C1 segment of cervical spinal cord (tissue), 14 donors: ENCODE measurements at places on chromosomes 1 and 21.

GRCh38 chr1:167625040-167625823 is 4.8 kb upstream of the RCSD1 start:
- DNase-seq: no peak

- DNase-seq: no peak
Observed at GRCh38 chr1:210294999-210295745, 33.5 kb upstream of the HHAT start.

DNA sequence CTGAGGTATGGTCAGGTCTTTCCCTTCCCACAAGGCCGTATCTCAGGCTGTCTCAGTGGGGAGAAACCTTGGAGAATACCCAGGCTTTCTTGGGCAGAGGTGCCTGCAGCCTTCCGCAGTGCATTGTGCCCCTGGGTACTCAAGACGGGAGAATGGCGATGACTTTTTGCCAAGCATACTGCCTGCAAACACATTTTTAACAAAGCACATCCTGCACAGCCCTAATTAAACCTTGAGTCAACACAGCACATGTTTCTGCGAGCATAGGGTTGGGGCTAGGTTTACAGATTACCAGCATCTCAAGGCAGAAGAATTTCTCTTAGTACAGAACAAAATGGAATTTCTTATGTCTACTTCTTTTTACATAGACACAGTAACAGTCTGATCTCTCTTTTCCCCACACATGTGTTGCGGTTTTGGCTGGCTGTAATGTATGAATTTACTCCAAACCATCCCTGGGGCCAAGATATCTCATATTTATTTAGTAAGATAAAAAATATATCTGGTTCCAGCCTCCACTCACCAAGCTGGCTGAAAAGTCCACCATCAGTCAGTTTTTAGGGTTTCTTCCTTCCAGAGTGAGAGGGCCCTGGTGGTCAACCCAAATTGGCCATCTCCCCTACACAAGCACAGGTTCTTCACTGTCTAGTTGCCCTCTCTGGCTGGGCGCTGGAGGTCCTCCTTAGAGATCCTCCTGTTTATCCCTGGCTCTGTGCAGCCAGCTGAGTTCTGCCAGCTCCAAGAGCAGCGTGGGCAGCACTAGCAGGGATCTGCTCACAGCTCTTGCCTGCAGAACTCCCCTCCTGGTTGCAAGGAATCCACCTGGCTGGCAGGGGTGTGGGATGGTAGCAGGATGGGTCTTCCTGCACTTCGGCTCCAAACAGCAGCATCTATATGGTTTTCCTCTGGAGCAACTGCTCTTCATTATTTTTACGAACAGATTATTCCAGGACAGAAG is 2.6 kb downstream of the FAAH start:
- no peak for DNase-seq

DNA sequence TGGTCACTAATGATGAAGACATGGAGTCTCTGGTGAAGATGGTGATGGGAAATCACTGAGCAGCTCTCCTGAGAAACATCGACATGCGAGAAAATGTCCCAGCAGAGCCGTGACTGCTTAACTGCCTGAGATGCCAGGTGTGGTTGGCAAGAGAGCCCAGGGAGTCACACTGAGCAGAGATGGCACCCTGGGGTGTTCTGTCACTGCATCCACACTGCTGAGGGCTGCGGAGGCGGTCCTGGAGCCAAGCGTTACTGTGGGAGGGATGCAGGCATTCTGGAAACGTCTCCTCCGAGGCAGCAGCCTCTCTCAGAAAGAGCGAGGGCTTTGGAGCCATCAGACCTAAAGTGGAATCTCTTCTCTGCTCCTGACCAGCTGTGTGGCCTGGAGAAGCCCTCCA is 57.2 kb downstream of the EPHB2 start:
- no peak for DNase-seq

GRCh38 chr1:108893141-108893530 is 16.4 kb downstream of the GPSM2 start:
- DNase-seq: no peak

DNA sequence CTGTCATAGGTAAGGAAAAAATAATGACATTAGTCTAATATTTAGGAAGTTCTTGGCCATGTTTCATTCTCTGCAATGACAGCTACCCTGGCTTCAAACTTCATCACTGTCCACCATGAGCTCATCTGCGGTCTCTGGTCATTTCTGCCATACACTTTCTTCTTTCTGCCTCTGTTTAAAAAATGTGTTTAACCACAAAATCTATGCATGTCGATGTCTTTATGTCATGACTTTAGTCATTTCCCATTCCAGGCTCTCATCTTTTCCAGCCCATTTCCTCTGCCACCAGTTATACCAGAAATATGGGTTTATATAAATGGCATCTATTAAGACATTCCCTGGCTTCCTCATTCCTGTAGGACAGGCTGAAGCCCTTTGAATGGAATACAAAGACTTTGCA is 68.5 kb upstream of the DUSP10 start:
- DNase-seq: no peak

DNA sequence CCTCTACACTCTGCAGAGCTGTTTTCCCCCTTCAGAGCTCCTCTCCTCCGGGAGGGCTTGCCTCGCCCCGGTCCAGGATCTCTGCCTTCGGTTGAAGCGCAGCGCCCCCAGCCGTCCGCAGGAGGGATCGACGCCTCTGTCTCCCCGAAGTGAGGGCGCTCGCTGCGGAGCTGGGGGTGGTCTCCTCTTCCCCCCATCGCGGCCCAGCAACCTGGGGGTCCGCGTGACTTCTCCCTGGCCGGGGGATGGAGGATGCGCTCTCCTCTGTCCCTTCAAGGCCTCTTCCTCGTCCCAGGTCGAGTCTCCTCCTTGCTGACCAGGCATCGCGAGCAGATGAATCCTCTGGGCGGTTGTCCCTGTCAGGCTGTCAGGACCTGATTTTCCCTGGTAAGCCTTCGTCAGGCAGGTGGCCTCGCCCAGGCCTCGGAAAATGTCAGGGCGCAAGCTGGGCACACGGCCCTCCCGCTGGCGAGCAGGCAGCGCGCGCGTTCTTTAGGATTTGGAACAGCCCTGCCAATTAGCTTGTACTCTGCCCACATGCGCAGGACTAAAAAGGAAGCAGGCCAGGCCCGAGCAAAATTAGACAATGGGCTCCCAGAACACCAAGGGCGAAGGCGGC is 90.5 kb downstream of the EDEM3 start:
- peak; percentile 61 for DNase-seq

GRCh38 chr1:207048041-207048440 is 3.0 kb downstream of the YOD1 start:
- no peak for DNase-seq

DNA sequence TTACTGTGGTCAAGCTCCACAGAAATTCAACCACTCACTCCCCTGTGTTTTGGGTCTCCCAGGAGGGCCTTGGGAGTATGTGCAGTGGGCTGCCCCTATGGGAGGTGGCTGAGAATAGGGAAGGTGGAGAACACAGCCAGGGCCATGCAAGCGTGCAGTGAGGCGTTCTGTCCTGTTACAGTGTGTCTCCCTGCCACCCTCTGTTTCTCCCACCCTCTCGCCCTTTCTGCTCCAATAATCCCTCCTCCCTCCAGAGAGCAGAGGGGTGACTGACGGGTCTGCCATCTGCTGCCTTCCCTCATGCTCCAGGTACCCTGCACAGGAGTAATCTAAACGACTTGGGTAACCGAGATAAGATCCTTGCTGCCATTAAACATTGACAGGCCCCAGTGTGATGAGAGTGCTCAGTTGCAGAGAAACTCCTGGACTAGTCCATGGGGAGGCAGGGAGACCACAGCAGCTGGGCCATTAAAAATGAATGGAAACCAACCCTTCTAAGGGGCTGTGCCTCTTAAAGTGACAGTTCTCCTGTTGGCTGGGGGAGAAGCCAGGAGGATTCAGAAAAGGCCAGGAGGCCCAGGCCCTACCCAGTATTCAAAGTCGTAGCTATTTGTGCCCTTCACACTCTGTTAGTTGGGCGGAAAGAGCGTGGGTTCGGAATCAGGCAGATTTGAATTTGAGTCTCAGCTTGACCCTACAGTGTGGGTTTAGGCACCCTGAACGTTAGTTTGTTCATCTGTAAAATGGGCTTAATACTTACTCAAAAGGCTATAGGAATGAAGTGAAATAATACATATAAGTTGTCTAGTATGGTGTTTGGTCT is 22.4 kb upstream of the BTG2 start:
- no peak for DNase-seq

DNA sequence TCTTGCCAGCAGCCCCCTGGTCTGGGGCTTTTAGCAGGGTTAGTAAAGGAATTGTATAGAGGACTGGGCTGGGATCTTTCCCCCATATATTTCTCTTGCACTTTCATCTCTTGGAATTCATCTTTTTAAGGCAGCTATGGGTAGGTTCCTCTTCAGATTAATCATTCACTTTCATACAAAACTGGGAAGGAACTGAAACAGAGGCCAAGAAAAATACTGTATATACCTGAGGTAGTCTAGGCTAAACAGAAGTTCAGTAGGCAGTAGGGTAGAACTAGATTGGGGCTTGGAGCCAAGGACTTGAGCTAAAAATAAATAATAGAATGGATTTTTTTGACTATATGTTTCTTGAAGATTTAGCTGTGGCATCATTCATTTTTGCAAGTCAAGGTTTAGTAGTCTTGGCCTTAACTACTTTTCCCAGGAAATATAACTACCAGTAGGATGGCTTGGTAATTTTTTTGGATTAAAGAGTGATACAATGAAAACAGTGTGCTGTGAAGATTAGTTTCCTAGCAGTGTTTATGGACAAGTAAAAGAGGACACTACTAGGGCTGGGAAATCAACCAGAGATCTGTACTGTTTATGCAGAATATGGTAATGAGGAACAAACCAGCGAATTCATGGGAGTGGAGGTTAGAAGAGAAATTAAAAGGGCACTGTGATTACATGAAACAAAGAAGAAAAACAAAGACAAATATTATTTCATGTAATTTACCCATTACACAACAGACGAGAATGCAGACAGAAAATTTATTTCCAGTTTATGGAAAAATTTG is 50.9 kb upstream of the PTGS2 start:
- no peak for DNase-seq

DNA sequence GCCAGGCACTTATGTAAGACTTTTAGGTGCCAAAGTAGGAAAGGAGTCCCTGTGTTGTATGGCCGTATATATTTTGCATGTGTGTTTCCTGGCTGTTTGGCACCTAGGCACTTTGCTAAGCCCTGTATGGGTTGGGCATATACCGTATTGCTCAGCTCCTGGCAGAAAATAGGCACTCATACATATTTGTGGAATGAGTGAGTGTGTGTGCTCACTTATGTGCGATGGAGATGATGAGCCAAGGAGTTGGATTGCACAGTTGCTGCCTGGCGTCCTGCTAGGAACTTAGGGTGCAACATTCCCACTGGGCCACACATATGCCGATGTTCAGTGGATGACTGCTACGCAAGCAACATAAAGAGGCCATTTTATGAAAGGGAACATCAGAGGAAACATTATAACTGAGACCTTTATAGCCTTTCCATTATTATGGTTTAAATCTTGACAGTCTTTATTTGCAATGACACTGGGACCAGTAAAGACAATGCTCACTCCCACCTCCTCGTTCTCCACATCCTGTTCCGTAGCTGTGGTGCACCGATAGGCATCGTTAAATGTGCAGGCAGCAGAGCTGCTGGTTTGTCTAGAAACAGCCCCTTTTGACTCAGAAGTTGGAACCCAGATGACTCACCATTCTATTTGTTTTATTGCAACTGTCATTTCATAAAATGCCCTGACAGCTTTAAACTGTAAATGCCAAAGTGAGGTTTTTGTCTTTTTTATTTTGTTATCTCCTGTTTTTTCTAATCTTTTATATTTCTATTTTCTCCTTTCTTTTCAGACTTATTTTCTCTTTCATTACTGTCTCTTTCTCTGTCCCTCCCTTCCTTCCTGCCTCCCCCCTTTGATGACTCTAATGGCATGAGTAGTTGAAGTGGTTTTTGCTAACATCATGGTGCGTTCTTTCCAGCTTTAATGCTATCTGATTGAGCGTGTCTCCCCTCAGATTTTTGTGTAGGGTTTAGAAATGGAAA is 36.1 kb downstream of the PEX14 start:
- DNase-seq: no peak

- DNase-seq: no peak
Observed at GRCh38 chr1:228978484-228979324, 243.4 kb downstream of the RHOU start.

DNA sequence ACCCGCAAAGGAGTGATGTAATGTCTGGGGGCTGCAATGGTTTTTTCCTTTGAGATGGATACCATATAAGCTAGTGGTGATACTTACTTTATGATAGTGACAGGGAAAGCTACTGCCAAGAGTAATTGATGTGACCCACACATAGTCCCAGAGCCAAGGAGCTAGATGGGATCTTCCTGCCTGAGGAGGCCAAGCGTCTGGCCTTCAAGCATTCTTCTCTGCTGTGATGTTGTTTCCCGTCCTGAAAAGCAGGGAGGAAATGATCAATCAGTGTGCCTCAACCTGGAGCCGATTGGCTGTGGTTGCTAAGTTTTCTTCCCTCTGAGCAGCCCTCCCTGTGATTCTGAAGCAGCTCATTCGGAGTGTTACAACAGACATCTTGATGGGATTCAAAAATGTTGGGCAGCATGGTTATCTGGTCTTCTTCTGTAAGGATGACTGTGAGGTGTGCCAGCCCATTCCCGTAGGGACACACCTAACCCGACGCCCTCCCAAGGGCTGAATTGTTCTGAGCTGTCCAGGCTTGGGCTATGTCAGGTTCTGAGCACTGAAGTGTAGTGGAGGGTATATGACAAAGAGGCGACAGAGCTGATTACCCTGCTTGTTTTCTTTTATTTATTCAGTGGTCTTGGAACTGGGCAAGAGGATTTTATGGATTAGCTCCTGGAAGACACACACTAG is 56.7 kb downstream of the UCK2 start:
- no peak for DNase-seq

DNA sequence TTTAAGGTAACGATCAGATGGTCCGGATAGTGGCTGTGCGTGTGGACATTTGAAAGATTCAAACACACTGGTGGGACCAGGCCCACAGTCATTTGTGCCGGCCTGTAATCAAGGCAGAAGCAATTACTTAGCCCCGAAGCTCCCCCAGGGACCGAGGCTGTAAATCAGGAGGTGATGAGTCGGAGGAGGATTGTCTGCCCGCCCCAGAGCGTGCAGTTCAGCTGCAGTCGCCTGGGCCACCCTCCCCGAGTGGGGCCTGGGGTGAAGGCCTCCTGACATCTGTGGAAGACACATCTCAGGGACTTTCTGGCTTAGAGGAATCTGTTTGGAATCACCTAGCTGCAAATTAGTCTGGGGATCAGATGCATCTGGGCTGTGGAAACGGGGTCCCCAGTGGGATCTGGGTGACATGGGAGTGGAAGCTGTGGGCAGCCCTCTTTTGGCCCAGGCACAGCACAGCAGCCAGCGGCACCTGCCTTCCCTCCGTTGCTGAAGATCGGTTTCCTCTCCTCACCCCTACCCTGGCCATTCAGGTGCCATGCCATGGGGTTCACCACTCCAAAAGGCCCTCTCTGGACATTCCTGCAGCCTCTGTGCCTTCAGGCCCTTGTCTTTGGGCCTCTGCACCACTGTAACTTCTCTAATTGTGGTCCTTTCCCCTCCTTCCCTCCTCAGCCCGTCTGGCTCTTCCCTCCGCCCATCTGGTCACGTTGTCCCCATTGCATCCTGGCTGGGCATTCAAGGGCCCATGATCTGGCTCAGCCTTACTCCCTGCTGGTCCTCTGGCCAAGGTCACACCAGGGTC is 25.7 kb downstream of the LHX4 start:
- DNase-seq: no peak
